Fibroblast of skin of left quadriceps (primary cell): ENCODE measurements at places on chromosomes 2 and 18.

- peak; percentile 68 for DNase-seq
These were observed 205.7 kb downstream of the NEDD4L start for GRCh38 chr18:58249712-58250111.

DNA sequence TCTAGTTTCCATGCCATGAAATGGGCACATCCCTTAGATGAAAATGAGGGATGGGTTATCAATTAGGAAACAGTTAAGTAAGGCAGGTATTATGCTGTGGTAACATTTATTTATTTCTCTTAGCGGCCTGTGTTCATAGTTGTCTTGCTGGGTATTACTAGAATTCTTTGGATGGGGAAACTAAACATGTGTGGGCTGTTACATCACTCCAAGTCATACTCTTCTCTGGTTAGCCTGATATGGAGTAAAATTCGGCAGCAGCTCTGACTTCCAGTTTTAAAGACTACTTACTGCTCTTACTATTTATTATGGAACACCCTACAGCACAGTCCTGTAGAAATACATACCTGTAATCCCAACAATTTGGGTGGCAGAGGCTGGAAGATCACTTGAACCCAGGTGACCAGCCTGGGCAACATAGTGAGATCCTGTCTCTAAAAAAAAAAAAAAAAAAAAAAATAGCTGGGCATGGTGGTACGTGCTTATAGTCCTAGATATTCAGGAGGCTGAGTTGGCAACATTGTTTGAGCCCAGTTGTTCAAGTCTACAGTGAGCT is 33.1 kb upstream of the RASGRP3 start:
- no peak for DNase-seq

- no peak for DNase-seq
These were observed 126.5 kb upstream of the CCDC68 start for GRCh38 chr18:55085557-55086285.

- DNase-seq, result no peak
These were observed 179.2 kb upstream of the DSEL start for GRCh38 chr18:67695684-67696083.

DNA sequence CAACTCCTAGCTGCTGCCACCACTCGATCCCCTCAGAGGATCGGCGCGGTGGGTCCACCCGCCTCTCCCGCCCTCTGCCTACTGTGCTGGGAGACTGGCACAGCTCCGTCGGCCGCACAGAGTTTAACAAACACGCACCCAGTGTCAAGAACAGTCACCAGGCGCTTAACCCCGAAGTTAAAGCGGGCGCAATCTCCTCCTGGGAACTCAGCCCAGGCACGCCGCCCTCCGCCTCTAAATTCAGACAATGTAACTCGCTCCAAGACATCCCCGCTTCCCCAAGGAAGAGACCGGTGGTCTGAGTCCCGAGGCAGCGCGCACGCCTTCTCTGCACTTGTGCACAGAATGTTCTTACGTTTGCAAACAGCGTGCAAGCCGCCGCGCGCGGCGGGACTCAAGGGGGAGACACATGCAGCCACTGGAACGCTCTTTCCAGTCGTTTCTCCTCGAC is 533 bp downstream of the CXCR4 start:
- DNase-seq, result no peak

GRCh38 chr2:231330311-231330710 is 65.2 kb upstream of the B3GNT7 start:
- DNase-seq, result no peak

GRCh38 chr2:146916914-146917313 is 927.9 kb upstream of the ACVR2A start:
- no peak for DNase-seq

- no peak for DNase-seq
These were observed 213.2 kb downstream of the HDAC4 start for GRCh38 chr2:239187464-239188253.

GRCh38 chr2:234558642-234559041 is 61.8 kb upstream of the ARL4C start:
- DNase-seq, result no peak
